Left renal cortex interstitium (tissue), 4 donors: ENCODE measurements at places on chromosomes 13 and 19. TPM values are rescaled to one million over a fixed set of nuclear protein-coding genes. Genes with fewer than 3 reads are reported as not detected.
A peak's percentile ranks its signal among the peaks of the same experiment; 100 is the strongest.

DNA sequence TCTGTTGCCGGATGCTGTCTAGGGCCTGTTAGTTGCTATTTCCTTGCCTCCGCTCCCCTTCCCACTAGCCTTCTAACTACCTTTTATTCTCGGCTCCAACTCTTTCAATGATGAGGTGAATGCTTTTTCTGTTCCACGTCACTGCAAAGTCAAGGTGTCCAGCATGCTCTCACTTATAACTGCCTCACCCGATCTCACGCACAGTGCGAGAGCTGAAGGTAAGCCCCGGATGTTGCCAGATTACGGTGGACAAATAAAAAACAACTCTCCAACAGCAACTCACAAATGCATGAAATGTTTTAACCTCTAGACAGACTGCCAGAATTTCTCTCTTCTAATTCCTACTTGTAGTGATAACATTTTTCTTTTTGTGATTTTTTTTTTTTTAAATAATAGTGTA lies 169.9 kb downstream of the STK24 start:
- no peak for DNase-seq

DNA sequence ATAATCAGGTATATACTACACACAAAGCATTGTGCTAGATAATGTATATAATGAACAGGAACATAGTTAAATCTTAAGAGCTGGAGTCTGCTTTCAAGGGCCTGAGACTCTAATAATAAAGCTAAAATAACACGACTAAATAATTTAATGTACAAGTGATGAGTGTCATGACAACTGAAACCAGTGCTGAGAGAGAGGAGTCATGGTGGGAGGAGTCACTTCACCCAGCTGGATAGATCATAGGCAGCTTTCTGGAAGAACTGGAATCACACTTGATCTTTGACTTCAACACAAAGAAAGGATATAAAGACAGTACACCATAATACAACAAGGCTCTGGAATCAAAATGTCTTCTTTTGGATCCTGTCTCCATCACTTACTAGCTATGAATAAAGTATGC lies 7.1 kb downstream of the RBM26 start:
- no peak for DNase-seq

GRCh38 chr13:113091211-113091771 lies 14.3 kb upstream of the F7 start:
- DNase-seq, result no peak

DNA sequence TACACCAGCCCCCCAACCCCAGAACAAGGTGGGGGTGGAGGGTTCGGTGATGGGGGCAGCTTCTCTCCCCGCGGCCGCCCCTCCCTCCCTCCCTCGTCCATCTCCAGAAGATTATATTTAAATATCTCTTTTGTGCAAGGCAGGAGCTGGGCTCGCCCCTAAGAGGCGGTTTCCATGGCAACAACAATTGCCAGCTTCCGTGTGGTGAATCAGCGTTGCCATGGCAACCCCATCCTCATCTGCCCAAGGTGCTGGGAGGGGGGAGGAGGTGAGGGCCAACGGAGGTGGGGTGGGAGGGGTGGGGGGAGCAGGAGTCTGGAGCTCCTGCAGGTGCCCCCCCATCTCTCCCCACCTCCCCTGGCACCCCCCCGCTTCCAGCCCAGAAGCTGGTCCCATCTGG lies 46.4 kb downstream of the CELF5 start:
- no peak for DNase-seq

DNA sequence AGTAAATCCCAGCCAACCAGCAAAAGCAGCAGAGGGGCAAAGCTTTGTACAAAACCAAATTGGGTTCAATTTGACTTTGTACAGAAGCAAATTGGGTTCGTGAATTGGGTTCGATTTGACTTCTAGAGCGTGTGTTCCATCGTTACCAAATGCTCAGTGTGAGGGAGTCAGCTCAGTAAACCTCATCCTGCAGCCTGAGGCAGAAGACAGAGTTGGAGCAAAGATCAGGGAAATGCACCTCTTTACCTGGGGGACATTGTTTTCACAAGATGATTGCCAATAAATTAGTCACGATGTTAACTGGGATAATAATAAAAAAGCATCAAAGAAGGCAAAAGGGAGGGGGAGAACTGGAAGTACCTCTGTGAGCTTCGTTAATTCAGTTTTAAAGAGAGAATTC lies 1.5 kb downstream of the RAB20 start:
- no peak for DNase-seq

GRCh38 chr19:44539236-44539826 lies 9.9 kb upstream of the CEACAM20 start:
- no peak for DNase-seq

- DNase-seq, result no peak
Measured at GRCh38 chr19:8451885-8452284, 7.1 kb downstream of the HNRNPM start.

The TUBB4A gene
- polyA plus RNA-seq, result 30.8 TPM

The MEX3D gene
- polyA plus RNA-seq, result 28.9 TPM

DNA sequence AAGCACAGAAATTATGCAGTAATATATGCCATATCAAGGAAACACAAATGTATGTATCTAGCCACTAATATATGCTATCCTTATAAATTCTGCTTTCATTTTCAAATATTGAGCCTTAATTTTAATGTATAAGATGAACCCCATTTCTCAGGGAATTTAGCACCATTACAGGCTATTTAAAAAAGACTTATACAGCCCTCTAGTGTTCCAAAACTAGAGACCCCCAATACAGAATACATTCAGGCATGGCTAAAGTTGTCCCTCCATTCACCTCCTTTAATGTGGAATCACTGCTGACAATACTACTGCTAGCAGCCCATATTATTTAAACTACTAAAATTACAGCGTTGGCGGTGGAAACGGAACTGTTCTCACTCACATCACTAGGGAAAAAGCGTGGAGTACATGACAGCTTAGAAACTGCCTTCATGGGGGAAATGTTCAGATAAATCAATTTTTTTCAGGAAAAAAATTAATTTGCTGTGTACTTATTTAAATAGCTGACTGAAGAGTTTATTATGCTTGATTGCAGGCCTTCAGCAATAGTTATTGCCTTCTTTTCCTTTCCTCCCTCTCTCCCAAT lies 541.0 kb downstream of the PCDH9 start:
- no peak for DNase-seq

The ZNF578 gene
- 5.1 TPM for polyA plus RNA-seq

DNA sequence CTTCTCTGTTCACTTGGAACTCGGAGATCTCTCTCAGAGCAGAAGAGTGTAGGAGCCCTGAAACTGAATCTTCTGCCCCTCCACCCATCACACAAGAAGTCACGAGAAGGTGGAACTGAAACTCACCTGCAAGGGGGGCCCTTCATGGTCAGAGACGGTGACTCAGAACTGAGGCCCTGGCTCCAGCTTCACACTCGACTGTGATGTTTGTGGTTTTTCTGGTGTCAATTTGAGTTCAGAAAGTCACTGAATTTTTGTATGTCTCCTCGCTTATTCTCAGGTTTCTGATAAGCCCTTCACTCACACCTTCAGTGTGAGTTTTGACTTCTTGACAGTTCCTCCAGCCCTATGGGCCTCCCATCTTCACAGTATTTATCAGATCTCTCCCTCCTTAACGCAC lies 23.1 kb downstream of the SIGLEC5 start:
- no peak for DNase-seq

The ZNF324B gene
- polyA plus RNA-seq, result 5.8 TPM

DNA sequence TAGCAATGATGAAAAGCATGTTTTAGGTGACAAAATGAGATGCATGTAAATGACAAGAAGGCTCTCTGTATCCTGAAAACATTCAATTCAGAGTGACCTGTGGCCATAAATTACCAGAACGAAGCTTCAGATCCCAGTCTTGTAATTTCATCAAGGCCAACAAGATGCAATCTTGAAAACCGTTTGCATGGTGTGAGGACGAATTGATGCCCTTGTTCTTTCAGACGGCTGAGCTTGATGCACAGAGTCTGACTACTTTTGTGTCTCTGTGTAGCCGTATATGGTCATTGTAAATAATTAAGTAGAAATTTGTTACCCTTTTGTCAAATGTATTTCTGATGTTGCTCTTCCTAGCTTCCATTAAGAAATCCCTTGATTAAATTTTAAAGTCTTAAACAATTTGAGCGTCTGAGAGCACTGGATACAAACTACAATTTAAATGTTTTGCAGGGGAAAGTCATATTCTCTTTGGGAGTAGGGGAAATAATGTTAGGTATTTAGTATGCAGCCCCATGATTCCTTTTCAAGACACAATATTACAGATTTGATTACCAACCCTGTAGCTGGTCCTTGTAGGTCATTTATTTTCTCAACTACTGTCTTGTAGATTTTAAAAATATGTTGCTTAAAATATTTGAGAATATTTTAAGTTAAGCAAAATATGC lies 125.8 kb upstream of the PCDH9 start:
- no peak for DNase-seq

- no peak for DNase-seq
Measured at GRCh38 chr13:110509971-110510786, 51.3 kb downstream of the RAB20 start.

The IZUMO2 gene
- polyA plus RNA-seq, result 0.23 TPM

DNA sequence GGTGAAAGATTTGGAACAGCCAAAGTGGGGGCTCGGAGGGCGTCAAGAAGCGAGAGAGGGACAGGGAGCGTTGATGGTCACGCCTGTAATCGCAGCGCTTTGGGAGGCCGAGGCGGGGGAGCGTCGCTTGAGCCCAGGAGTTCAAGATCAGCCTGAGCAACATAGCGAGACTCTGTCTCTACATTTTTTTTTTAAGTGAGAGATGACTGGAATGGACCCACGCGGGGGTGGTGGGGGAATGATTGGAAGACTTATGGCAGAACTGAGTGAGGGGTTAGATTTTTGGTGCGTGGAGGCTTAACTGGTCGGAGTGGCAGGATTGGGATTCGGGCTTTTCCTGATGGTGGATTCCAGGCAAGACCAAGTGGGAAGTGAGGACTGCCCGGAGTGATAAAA lies 725 bp downstream of the PSMD8 start:
- no peak for DNase-seq

- no peak for DNase-seq
Measured at GRCh38 chr19:46461537-46461936, 9.8 kb downstream of the PNMA8A start.

DNA sequence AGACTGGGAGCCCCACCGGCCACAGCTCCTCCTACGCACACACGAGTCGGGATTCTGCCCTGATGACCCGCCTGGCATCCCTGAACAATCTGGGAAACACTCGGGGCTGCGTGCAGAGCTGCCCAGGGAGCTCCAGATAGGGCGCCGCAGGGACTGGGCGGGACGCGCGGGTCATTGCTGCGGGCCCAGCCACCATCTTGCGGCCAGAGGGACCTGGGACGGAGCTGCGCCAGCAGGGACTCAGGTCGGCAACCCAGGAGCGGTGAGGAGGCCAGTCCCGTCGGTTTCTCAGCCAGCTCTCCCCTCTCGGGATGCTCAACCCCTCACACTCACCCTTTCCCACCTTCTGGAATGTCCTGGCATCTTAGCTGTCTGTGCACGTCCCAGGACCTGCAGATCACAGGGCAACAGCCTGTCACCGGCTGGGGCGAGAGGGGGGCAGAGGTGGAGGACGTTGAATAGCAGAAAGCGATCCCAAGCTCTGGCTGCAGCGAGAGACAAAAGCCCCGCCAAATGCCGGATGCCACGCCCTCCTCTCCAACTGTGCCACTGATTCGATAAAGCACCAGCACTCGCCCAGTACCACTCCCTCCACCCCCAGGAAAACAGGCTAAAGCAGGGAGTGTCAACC lies 20.4 kb upstream of the ZNF91 start:
- DNase-seq, result peak; percentile 55

The ZNF234 gene
- polyA plus RNA-seq, result 11.0 TPM

The ZNF667 gene
- polyA plus RNA-seq, result 12.6 TPM

DNA sequence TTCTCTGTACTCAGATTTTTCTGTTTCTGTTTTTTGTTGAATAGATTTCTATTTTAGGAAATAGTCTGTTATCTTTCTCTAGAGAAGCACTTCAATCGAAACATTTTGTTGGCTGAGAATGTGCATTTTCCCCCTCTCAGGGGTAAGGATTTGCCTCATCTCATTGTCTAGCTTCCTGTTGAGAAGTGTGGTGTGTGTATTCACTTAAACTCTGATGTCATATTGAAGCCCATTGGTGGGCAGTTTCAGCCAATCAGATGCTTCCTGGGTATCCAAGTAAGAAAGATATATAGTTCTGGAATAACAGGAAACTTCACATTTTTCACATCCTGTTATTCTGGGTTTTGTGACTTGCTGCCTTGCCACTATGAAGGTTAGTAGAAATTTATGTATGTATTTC lies 87.6 kb downstream of the ARHGEF7 start:
- DNase-seq, result no peak

GRCh38 chr13:43301346-43301969 lies 278.1 kb downstream of the DNAJC15 start:
- DNase-seq, result no peak

The AXL gene
- polyA plus RNA-seq, result 31.9 TPM

The XRCC1 gene
- 61.7 TPM for polyA plus RNA-seq

DNA sequence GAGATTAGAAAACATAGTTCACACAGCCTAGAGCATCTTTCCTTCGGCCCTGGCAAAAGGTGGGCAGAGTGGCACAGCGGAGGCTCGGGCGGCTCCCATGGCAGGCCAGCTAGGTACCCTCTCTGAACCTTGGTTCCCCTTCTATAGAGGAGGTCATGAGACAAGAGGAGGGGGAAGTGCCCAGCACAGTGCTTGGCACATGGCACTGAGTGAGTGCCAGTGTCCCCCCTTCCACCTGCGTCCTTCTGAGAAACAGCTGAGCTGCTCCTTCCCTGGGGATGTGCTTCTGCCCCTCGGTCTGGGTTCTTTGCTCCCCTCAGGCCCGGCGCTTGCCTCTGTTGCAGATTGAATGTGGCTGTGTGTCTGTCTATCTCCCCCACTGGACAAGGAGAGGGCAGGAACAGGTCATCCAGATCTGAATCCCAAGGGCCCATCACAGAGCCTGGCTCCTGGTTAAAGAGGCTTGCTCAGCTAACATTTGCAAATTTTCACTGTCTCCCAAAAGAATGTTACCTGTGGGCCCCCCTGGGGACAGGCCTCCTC lies 165.6 kb downstream of the USP12 start:
- no peak for DNase-seq

The CEACAM5 gene
- 0.08 TPM for polyA plus RNA-seq

DNA sequence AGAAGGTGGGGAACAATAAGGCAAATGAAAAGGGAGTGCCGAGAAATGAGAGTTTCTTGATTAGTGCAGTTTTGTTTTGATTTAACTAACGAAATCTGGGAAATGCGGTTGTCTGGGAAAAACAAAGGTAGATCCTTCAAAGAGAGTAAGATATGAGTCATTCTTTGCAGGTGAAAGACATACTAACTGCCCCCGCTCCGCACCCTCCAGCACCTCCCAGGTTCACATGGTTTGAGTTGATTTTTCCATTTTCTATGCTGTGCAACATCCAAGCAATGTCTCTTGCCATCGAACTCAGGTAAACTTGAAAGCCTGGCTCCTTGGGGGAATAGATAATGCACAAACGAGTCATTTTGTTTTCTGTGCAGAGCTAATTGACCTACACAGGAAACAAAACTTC lies 84.1 kb upstream of the KLF12 start:
- no peak for DNase-seq

DNA sequence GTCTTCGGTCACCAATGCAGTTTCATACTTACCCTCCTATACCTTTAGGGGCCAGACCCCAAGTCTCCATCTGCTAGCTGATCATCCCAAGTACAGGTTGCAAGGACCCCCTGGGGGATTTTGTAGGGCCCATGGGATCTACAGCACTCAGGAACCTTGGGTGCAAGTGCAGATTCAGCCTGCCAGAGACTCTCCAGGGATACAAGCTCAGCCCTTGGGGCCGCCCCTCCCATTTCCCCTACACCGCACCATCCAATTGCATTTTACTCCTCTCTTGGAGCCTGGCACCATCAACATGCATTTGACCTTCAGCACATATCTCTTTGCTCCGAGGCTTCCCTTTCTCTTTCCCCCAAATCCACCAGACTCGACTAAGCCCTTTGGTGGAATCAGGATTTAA lies 154.7 kb upstream of the ZNF536 start:
- DNase-seq, result no peak

GRCh38 chr13:78686461-78686860 lies 27.5 kb upstream of the OBI1 start:
- no peak for DNase-seq
